ENCODE measurements at places on chromosomes 4 and X.

DNA sequence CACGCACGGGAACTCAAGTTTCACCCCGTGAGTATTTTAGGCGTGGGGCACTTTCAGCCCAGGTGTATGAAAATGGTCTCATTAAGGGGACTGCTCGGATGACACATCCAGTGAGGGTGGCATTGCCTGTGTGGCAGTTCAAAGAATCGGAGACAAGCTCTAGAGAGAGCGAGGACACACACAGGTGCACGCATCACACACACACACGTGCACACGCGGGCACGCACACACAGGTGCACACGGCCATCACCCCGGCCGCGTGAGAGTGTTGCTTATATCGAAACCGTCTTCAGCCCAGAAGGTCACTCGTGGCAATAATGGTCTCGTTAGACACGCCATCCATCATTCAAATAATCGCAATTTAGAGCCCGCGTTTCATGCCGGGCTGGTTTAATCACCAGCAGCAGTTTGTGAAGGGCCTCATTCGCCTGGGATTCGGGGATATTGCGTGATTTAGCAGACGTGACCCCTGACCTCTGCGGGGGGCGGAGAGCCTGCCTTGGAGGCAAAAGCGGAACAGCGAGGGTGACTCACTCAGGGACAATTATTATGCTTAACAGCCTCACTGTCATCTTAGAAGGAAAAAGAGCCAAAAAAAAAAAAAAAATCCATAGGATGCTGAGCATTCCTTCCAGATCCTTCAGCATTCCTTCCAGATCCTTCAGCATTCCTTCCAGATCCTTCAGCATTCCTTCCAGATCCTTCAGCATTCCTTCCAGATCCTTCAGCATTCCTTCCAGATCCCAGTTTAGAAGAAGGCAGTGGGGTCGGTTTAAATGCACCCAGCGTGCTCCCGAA is 89.4 kb upstream of the PPP2R3B start:
- peak; percentile 12 for DNase-seq

GRCh38 chrX:39848243-39848642 is 249.5 kb downstream of the BCOR start:
- no peak for DNase-seq

DNA sequence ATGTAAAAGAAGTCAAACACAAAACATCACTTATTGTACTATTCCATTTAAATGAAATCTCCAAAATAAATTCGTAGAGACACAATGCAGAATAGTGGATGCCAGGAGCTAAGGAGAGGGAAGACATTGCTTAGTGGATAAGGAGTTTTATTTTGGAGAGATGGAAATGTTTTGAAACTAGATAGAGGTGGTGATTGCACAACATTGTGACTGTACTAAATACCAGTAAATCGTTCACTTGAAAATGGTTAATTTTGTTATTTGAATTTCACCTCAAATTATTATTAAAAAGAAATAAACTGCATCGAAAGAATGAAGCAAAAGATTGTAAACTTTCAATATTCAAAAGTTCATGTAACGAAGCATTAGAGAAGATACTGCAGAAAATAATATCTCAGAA is 9.7 kb upstream of the ACSL4 start:
- DNase-seq, result no peak

DNA sequence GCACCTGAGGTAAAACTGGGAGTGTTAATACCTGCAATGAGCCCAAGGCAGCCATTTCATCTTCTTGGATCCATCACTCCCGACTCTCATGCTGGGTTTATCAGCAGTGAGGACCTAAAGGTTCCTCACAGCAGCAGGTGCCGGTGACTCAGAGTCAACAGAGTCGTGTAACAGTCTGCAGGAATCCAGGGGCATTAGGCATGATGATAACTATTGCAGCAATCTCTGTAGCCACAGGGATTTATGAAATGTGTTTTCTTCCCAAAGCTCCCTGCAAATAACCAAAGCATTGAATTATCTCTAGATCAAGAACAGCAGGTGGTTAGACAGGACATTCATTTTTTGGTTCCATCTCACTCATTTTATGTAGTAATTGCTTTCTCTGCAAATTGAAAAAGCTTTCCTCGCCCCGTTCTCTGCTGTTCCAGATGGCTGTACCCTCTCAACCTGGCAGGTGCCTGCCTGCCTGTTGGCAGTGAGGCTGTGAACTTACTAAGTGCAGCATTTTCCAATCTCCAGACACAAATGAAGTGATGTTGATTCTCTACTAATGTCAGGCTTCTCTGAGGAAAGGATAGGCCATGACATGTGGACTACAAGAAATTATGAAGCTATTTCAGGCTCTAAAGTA is 48.1 kb upstream of the TSPAN7 start:
- DNase-seq, result no peak

DNA sequence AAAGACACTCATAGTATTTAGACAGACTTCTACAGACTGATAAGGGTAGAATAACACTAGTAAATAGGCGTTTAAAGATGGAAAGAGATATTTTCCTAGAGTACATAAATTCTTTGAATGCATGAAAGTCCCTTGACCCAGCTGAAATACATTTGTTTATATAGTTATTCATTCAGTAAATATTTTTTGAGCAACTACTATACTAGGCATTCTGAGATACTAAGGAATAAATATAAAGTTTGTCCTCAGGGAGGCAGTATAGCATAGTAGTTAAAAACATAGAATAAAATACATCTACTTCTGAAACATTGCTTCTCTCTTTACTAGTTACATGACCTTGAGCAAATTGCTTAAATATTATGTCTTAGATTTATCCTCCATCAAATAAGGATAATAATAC is 27.4 kb downstream of the HMGN5 start:
- DNase-seq, result peak; percentile 0

DNA sequence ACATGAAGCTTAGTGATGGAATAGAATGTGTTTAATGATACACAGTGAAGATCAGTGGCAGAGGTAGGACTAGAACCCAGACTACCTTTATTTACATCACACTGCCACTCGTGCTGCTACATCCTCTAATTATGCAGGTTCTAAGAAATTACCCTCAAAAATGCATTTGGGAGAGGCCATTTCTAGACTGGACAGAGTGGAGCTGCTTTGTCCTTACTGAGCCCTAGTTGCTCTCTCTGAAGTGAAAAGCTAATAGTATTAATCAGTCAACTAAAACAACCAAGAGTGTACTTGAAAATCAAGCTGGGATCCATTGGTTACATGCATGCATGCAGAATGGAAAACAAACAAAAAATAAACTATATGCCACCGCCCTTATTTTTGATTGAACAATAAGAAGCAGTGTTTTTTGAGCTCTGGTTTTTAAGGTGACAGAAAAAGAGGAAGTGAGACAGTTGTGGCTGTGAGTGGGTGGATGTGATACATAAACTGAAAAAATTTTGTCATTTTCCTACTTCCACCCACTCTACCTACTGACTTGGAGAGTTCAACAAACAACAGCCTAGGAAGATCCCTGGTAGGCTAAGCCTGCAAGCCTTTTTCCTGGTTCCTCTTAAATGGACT is 6.8 kb upstream of the VSIG4 start:
- no peak for DNase-seq

DNA sequence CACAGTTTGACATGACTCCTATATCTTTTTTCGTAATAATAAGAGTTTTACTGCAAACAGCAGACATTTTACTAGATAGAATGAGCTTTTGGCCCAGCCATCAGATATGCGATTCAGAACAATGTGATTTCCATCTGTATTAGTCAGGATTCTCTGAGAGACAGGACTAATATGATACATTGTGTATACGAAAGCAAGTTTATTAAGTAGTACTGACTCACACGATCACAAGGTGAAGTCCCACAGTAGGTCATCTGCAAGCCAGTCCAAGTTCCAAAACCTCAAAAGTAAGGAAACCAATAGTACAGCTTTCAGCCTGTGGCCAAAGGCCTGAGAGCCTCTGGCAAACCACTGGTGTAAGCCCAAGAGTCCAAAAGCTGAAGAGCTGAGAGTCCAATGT is 24.1 kb downstream of the CXCL8 start:
- no peak for DNase-seq

DNA sequence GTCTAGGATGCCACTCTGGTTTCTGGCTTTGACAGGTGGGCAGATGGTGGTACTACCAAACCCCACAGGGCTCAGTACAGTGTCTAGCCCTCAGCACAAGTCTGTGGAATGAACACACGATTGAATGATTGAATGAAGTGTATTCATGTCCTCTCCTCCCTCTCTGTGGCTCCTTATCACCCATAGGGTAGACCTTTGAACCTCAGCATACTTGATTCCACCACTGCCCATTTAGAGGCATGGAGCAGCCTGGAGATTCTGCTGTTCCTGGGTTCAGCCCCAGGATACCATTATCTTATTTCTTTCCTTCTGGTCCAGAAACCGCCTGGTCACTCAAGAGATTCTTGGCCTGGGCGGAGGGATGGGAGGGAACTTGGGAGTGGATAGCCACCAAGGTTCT is 53.9 kb downstream of the PRPS1 start:
- no peak for DNase-seq

GRCh38 chrX:56729152-56729850 is at the start of gene NBDY:
Gene NBDY (plus strand): TSS chrX:56729243. CDS start chrX:56729354, 111 bp downstream.
- no peak for DNase-seq

DNA sequence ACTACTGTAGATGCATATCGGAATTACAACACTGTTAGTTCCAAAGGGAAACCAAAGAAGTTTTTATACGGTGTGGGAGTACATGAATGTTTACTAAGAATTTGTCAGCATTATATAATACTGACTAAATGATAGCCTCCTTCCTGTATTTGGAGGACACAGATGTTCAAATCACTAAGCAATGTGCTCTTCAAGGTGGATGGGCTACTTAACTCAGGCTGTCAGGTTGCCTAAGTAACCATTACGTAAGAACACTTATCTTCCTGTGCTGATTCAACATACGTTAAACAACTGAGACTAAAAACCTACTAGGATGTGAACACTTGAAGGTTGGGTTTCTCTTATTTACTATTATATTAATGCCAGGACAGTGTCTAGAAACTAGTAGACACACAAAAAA is 81.9 kb upstream of the HPGD start:
- DNase-seq, result no peak

- DNase-seq, result no peak
Observed at GRCh38 chr4:30600246-30601017, 119.7 kb upstream of the PCDH7 start.

DNA sequence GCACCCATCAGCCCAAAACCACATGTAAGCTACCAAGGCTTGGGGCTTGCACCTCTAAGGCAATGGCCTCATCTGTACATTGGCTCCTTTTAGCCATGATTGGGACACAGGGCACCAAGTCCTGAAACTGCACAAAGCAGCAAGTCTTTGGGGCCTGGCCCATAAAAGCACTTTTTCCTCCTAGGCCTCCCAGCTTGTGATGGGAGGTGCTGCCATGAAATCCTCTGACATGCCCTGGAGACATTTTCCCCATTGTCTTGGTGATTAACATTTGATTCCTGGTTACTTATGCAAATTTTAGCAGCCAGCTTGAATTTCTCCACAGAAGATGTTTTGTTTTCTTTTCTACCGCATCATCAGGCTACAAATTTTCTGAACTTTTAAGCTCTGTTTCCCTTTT is 58.5 kb upstream of the PABPC4L start:
- DNase-seq, result no peak

DNA sequence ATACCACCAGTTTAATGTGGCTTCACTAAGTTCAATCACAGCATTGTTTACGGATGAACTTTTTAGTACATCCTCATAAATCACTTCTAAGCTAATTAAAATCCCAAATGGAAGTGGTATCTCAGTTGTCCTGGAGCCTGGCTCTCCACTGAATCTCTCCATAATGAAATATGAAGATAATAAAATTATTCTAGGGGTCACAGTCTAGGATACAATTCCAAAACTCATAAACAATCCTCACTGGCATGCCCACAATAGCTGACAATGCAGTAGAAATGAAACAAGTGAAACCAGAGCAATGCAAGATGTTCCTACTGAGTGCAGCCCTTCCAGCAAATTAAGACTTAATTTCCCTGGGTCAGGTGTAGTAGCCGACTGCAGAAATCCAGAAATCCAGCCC is 47.3 kb upstream of the FAM9B start:
- no peak for DNase-seq

DNA sequence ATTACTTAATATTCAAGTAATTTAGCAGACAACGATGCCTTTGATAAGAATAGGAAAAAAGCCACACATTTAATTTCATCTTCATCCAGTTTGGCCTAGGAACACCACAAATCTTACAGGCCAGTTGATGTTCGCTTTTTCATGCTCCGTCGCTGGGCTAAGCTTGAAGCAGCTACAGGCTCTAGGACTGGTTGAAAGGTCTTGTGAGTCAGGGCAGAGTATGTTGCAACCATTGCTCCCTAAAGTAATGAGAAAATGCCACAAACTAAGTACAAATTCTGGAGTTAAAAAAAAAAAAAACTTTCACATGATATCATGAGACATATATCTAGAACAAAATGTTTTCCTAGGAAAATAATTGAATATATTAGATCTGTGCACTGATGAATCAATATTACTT is 123.8 kb downstream of the RPS6KA6 start:
- DNase-seq, result no peak

- no peak for DNase-seq
Observed at GRCh38 chr4:14916554-14917297, 85.6 kb upstream of the CPEB2 start.

DNA sequence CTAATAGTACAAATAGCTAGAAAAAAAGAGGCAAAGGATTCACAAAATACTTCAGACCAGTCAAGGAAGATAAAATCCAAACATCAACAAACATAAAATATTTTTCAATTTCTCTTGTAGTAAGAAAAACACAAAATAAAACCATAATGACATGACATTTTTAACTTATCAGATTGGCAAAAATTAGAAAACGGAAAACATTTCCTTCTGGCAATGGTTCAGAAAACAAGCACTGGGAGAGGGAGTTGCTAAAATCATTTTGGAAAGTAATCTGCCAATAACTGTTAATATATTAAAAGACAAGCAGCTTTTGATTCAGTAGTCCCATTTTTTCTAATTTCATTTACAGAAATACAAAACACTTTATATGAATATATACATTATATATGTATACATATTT is 26.1 kb downstream of the TKTL2 start:
- DNase-seq, result no peak

DNA sequence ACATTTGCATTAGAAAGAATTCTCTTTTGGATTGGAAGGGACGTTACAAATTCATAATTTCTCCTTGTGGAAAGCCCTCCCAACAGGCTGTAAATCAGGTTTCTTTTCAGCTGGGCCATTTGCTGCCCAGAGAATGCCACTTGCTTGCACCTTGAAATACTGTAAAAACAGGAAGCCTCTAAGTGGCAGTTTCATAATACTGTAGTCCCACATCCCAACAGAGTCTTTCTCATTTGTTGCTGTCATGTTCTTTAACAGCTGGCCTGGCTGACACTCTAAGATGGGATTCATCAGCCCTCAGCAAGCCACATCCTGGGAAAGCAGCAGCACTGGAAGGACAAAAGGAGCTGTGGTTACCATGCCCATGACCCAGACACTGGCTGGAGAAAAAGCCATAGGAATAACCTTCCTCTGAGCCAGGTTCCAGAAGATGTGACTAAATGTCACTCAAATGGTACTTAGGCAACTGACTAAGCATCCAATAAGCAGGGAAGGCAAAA is 221.9 kb upstream of the MBNL3 start:
- DNase-seq, result no peak

DNA sequence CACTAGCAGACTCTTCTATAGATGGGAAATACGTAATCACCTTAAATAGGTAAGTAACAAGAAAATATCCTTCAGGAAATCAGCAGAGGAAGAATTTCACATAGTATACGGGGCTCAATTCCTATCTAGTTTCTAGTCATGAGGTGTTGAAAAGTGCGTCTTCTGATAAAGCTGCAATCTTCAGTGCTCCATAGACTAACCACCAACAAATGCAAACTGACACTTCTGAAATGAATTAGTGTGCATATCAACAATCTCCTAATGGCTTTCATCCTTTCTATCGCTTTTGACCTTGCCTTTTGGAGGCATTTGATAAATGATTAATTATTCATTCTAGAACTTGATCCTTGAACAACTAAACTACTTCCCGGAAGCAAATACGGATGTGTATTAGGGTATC is 2306.6 kb upstream of the AGA start:
- DNase-seq, result no peak

Measured in AG09319 (cell line).